Trophoblast cell (in vitro differentiated cells and primary cell): ENCODE measurements at places on chromosomes 3 and 15.
A peak's percentile ranks its signal among the peaks of the same experiment; 100 is the strongest.

DNA sequence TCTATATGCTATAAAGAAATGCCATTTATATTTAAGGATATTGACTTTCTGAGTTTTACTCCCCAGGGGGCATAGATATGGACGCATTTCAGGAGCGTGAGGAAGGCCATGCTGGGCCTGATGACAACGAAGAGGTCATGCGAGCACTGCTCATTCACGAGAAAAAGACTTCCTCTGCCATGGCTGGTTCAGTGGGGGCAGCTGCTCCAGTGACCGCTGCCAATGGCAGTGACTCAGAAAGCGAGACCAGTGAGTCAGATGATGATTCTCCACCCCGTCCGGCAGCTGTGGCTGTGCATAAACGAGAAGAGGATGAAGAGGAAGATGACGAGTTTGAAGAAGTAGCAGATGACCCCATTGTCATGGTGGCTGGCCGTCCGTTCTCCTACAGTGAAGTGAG, 38.4 kb downstream of the GTF2E1 start:
- peak; percentile 6 for DNase-seq

GRCh38 chr15:36075333-36075732, 504.1 kb upstream of the CDIN1 start:
- no peak for DNase-seq

DNA sequence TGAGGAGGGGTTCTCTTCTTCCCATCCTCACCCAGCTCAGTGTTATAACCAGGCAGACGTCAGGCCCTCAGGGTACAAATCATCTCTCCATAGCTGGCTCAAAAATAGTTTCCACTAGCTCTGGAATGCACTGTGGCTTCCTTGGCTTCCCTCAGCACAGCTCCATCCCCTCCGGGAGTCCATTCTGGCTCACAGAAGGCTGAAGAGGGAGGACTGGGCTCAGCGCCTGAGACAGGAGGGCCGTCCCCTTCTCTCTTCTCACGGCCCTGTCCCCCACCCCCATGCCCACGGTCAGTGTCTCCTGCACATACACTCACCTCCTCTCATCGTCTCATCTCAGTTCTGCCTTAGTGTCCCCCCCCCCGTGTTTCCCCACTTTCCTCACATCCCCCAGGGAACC, 50.1 kb downstream of the UMPS start:
- peak; percentile 81 for DNase-seq

DNA sequence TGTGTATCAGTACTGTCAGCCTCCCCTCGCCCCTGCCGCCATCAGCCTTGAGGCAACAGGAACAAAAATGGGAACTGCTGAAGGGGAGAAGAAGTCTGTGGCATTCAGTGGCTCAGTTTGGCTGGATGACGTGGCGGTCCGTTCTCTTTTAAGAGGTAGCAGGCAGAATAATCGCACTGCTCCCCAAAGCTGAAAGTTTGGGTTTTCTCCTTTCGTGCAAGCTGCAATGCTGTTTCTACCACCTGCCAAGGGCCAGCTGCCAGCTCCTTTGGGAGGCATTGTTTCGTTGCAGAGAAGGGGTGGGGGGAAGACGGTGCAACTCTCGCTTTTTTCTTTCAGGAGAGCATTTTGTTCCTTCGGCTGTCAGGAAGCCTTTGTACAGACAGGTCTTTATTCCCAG, 369.6 kb upstream of the RORA start:
- DNase-seq, result no peak

GRCh38 chr3:190696777-190697501, 165.6 kb downstream of the GMNC start:
- peak; percentile 71 for DNase-seq

DNA sequence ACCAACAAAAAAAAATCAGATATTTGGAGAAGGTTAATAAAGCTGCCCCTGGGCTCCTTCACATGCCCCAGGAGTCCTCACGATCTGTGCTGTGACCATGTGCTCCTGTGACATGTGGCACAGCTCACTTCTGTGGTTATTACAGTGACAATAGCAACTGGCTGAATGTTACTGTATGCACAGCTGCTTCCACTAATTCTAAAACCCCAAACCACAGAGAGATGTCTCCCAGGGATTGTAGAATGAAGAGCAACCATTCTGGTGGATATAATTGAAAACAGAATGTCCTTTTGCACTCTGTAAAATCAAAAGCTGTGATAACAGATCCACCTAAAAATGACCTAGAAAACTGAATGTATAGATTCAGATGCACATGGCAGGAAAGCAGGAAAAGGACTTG, 489.2 kb upstream of the CNTN4 start:
- DNase-seq, result no peak

DNA sequence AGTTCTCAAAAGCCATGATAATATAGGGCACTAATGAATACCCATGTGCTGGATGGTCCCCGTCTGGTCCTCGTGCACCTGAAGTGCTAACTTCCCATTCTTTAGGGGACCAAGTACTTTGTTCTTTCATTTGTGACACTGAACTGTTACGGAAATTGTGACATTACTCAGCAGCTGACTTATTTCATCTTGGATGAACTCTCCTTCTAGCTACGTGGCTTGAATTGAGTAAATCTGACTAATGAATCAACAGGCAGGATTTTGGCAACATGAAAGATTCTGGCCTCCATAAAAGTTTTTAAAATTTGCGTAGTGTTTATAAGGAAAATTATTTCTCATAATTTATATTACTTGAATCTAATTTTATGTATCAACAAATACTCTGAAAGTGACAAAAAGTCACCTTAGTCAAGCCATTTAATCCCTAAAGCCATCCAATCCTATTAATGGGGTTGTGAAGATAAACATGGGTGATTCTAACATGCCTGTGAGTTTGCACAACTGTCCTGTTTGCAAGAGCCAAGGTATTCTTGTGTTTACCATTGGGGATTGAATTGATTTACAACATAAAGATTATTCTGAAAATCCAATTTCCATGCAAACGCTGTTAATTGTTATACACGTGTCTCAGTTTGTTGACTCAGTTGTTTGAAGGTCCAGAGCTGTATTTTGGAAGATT, 119.9 kb downstream of the AGBL1 start:
- DNase-seq, result no peak

DNA sequence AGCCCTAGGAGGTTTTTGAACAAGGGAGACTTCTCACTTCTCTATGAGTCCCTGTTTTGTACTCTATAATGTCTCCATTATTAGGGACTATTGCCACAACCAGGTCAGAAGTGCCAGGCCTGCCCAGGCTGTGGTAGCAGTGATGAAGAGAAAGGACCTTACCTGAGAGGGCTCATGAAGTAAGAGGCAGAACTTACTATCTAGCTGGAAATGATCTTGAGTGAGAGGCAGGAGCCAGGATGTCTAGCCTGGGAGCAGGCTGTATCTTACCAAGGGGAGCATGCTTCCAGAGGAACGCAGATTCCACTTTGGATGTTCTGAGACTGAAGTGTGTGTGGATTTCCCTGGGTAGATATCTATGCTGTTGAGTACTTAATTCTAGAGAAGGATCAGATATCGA, 93.3 kb downstream of the RPL39L start:
- no peak for DNase-seq

GRCh38 chr15:74027688-74028087, 33.2 kb downstream of the PML start:
- no peak for DNase-seq

GRCh38 chr15:59550956-59551355, 60.6 kb upstream of the GCNT3 start:
- no peak for DNase-seq
